Frontal cortex (tissue), 4 donors: ENCODE measurements at places on chromosomes 3 and 15. TPM values are rescaled to one million over a fixed set of nuclear protein-coding genes. Genes with fewer than 3 reads are reported as not detected.

The MEIS2 gene
- total RNA-seq = 380 TPM

The CX3CR1 gene
- 7.3 TPM for total RNA-seq

The FSIP1 gene
- 17.5 TPM for total RNA-seq

The FBXL22 gene
- 0.82 TPM for total RNA-seq

The LINGO1 gene
- 32.6 TPM for total RNA-seq

The TF gene
- 4.1 TPM for total RNA-seq

The ARPIN gene
- 13.5 TPM for total RNA-seq

The ITIH3 gene
- not detected for total RNA-seq

The C2CD4A gene
- under 0.01 TPM for total RNA-seq

The GABRB3 gene
- 114 TPM for total RNA-seq
